ENCODE measurements at places on chromosomes 3 and 15.

DNA sequence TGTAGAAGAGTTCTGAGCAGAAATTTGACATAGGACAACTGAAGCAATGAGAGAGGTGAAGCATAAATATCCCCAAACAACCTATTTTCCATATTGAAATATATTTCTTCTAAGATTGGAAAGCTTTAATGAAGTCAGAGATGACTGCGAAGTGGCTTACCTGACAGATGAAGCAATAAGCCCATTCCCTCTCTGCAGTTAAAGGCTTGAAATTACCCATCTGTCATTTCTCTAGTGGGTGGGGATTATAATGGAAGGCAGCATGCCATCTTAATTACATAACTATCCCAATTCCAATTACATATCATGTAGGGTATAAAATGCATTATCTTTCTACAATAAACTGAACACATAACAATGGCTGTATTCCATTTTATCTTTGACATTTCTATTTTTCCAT, 1070.5 kb downstream of the SI start:
- DNase-seq: no peak

- no peak for DNase-seq
These were observed 110.2 kb upstream of the UMPS start for GRCh38 chr3:124619887-124620599.

GRCh38 chr3:11118181-11118682, 36.1 kb upstream of the HRH1 start:
- DNase-seq: no peak

- DNase-seq: no peak
These were observed 50.0 kb upstream of the PCSK6 start for GRCh38 chr15:101539492-101539891.

DNA sequence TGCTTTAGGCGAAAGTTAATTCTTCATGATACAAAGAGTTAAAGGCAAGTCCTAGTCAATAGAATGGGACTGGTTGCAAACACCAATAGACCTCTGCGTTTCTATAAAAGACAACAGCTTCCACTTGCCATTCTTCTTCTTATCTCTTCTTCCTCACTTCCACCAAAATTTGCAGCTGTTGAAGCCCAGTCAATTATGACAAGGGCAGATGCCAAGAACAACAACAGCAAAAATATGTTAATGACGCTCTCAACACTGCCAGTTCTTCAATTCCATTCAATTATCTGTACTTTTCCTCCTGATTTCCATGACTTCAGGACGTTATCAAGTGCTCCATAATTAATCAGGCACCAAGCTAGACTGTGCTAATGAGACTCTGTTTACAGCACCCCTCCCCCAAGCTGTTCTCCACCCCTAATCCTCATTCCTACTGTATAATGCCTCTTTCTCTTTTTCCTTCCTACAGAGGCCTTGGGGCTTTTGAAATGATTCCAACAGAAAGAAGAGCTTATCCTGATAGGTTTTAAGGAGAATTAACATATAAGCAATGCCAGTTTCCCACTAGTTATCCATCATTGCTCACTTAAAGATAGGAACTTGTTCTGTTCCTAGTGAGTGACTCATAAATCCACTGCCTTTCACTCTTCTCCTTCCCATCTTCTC, 1160.5 kb downstream of the IGSF11 start:
- DNase-seq: no peak

DNA sequence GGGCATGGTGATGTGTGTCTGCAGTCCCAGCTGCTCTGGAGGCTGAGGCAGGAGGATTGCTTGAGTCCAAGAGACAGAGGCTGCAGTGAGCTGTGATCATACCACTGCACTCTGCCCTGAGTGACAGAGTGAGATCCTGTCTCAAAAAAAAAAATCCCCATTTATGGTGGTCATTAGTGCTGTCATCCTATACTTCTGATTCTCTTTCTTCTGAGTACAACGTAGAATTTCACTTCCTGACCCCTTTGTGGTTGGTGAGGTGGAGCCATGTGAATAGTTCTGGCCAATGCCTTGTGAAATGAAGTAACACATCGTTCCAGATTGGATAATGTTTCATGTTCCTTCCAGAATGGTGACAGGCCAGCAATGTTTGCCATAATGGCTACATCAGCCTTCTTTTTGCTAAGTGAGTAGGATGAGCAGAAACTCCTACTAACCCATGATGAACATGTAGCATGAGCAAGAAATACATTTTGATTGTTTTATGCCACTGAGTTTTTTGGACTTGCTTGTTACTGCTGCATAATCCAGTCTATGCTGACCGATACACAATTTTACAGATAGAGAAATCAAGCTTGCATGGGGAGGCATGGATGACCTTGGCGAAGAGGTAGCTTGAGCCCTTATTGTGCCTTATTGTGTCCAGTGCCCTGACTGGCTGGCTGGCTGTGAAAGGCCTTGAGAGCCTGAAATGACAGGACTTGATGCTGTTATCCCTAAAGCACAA, 30.9 kb upstream of the TLE3 start:
- no peak for DNase-seq

GRCh38 chr3:118980832-118981231, 53.8 kb downstream of the IGSF11 start:
- DNase-seq: no peak

DNA sequence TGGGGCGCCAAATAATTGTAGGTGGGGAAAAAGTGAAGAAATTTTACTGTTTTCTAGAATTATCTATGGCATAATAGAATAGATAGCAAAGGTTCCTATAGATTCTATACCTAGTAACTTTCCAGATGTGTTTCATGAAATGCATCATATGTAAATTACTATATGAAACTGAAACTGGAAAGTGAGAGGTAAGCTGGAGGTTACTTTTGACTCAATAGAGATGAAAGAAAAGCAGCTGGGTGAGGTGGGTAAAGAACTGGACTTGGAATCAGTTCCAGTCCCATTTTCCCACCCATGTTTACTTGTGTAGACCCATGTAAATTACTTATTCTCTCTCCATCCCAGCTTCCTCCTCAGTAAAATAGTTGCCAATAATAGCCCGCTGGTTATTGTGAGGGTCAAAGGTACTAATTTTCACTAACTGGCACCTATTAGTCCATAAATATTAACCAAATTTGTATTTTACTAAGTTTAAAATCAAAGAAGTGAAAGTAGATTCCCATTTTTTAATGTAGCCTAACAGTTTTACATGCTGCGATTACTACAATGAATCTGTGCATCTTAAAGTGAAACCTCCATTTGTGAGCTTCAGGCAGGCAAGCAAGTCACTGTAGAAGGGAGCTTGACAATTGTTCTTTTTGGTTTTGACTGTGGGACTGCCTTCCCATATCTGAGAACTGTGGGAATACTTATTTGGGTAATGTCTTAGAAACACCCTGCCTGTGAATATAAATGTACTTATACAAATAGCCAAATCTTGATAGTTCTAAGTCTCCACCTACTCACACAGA, 312.1 kb downstream of the SLC9A9 start:
- DNase-seq: no peak

DNA sequence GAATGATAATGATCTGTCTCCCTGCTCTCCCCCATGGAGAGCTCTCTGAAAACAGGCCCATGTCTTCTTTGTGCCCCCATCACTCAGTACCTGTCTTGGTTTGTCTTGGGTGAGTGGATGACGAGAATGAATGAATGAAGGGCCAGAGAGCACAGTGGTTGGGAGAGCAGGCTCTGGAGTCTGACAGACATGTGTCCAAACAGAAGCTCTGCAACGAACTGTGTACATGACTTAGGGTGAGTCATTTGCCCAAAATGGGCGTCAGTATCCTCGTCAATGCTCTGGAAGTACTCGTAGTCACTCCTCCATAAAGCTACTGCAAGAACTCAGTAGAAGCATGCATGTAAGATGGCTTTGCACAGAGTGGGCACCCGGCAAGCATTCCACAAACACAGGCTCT, 170.2 kb upstream of the TLE3 start:
- DNase-seq: no peak

DNA sequence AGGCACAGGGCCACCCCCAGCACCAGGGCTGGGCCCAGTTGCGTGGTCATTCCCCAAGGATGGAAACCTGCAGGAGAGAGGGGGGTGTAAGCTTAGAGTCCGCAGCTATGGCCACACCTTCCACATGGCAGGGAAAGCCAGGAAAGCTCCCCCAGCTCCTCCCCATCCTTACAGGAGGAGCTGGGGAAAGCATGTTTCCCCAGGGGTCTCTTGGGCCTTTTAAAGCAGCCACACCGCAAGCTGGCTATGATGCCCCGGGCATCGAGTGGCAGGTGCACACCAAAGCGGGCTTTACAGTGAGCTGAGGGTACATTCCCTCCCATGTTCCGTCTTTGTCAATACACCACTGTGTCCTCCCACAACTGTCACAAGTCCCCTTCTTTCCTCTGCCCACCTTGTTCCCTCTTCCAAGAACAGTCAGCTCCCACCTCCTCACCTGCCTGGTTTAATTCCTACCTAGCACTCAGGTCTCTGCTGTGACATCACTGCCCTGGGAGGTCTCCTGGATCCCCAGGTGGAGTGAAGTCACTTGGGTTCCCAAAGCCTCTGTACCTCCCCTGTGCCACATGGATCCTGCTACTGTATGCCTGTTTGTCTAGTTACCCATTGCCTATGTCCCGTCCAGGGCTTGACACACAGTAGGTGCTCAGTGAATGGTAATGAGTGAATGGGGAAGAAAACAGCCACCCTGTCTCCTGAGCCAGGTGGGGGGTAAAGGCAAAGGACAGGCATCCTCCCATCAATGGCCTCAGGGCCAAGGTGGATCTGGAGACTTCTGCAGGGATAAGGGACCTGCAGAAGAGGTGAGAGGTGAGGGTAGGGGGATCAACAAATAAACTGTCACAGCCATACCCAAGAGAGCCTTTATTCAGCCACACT, 3.4 kb downstream of the HYAL3 start:
- DNase-seq: no peak

GRCh38 chr15:80246425-80246894, 5.6 kb downstream of the CTXND1 start:
- DNase-seq: no peak

DNA sequence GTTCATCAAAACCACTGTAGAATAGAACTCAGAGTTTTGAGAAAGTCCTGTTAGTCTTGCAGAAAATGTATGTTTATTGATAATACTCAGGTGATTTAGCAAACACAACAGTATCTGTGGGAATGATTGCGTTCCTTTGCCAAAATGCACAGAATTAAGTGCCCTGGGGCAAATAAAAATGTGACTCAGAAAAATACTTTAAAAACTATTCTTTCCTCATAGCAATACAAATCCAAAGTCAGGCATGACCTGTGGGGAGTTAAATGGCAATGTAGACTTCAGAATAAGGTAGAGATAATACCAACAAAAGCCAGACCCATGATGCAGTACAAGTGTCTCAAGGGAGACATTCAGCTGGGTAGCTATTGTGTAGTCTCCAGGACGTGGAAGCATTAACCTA, 72.3 kb upstream of the SNTN start:
- no peak for DNase-seq

GRCh38 chr15:57580428-57580827, 11.3 kb upstream of the MYZAP start:
- no peak for DNase-seq

DNA sequence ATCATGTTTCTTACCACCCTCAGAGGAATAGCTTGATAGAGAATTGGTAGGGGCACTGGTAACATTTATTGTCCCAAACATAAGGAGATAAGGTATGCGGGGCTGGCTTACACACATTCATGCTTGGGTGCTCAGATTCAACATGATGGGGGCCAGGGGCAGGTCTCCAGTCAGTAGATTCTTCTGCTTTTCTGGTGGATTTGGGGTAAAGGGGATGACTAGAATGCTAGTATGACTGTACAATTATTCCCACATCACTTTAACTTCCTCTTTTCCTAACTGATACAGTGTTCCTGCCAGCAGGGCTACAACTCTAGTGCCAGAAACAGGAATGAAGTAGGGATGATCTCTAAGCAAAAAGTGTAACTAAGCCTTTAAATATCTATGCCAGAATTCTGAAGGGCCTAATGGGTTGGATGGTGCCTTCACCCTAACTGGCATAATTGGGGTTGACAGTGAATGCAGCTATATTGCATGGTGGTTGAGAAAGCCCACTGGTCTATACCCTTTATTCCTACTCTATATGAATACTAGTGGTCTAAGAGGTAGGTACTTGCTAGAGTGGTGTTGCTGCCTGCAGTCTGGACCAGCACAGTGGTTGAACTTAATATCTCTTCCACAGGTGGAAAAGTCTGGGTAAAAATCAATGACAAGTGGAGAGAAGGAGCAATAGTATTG, 117.4 kb downstream of the IL12A start:
- no peak for DNase-seq

DNA sequence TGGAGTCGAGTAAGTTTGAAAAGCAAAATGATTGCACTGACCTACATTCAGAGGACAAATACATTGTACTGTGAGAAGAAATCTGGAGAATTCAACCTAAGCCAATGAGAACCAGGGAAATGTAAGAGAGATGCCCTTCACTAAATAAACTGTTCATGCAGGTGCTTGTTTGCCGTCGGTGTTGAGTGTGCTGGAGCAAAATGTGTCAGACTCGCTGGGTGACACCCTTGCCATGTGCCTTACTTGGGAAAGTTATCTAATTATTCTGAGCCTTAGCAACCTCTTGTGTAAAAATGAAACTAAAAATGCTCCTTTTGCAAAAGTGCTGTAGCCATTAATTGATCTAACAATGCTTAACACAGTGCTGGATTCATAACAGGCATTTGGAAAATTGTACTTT, 140.4 kb downstream of the GABRB3 start:
- no peak for DNase-seq

DNA sequence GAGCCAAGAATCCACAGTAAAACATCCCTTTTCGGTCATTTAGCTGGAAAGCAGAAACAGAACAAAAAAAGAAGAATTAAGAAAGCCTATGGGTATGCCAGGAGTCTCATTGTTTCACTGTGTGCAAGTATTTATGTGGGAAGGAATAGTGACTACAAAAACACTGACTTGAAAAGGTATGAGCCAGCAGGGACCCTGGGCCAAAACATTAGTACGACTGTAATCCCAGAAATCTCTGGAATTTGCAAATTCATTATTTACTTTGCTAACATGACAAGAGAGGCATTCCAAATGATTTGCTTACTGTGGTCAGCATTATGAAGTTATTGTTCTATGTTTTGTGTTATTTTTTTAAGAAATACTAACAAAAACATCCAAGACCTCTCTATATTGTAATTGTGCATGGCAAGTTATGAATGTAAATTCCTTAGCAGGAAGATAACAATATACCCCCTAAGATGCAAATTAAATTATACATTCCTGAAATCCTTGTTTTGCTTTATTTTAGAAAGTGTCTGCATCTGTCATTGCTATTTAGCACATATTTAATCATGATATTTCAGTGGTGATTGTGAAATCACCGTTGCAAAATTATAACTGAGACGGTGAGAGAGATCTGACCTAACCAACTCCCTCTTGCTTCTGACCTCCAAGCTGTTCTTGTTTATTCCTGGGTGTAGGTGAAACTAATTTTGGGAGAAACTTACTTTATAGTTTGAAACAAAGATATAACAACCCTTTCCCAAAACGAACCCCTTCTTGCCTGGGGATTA, 299.2 kb downstream of the ZPLD1 start:
- DNase-seq: no peak

- no peak for DNase-seq
These were observed 806.5 kb downstream of the OTOL1 start for GRCh38 chr3:162302983-162303624.

DNA sequence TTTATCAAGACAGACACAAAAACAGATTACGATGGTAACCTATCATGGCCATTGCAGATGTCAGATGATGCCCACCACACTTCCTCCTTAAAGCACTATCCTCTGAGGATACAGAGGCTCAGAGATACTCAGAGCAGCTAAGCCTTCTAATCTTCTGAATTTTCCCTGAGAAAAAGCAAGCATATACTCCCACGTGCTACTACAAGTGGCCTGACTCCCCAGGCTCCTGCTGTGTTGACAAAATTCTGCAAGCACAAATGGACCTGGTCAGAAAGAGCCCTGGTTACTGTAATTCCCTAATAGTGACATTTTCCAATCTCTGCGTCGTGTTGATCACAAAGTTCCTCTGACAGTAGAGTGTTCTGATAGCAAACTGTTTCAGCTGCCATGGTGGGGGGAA, 207.1 kb downstream of the KCNMB2 start:
- no peak for DNase-seq
